ENCODE measurements at places on chromosomes 6 and 20. TPM values are rescaled to one million over a fixed set of nuclear protein-coding genes. Genes with fewer than 3 reads are reported as not detected.

GRCh38 chr20:11852811-11853210, 64.9 kb upstream of the BTBD3 start:
- DNase-seq: no peak

The PKIB gene
- polyA plus RNA-seq: 1.1 TPM

DNA sequence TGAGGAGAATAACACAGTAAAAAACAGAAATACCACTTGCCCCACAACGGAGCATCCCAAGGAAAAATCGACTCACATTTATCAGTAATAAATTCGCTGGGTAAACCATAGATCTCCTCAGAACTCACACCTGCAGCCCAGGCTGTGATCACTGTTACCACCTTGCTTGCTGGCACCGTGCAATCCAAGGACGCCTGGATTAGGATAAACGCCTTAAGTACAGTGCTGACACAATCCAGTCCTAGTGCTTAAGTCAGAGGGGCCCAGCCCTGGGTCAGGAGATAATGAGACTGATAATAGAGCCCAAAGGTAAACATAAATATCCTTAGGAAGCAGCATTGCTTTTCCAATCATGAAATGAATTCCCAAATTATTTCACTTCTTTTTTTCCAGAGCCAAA, 62.5 kb downstream of the EPB41L2 start:
- DNase-seq: no peak

The MUC21 gene
- polyA plus RNA-seq: 0.03 TPM

DNA sequence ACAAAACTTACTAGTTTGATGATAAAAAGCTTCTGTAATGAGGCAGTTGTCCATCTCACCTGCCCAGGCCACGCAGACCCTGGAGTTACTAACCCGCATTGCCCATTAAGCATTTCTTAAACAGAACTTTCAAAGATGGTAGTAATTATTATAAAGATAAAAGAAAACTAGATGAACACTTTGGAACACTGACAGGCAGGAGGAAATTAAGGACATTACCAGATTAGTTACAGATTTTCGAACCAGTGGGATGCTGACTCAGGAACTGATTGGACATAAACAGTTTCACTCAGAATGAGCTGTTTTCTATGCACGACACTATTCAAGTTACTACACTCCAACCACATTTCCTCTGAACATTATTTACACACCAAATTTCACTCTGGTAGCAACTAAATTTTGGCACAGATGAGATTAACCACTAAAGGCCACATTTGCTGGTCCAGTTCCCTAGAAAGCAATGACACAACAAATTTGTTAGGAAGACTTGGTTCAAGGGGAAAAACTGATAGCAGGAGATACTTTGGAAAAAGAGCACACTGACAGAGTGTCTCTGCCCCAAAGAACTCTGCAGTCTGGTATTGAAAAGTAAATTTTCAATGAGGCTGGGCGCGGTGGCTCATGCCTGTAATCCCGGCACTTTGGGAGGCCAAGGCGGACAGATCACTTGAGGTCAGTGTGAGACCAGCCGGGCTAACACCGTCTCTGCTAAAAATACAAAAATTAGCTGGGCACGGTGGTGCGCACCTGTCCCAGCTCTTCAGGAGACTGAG, 3.0 kb downstream of the ROMO1 start:
- no peak for DNase-seq

The SLC17A3 gene
- polyA plus RNA-seq: 1.2 TPM

The SLC32A1 gene
- polyA plus RNA-seq: 1.8 TPM

GRCh38 chr6:149483849-149484655, 762 bp downstream of the ZC3H12D start:
- DNase-seq: no peak

The SCUBE3 gene
- polyA plus RNA-seq: 55.8 TPM

GRCh38 chr20:34753706-34754461, 49.7 kb downstream of the TP53INP2 start:
- DNase-seq: no peak

DNA sequence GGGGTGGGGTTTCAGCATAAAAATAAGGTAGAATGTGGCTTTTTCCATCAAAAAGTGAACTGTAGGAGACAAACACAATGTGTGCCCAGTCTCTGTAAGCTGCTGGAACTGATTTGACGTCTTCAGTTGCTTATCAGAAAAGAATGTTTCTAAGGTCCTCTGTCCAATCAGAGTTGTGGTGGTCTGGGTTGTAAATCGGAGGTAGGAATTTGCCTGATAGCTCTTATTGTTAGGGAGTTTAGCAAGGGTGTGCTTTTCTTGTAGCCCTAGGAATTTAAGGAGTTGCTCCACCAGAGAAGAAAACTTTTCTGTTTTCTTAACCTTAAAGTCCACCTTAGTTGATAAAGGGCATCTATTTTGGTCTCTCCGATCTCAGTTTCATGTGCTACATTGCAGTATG, 10.4 kb upstream of the SSTR4 start:
- no peak for DNase-seq

DNA sequence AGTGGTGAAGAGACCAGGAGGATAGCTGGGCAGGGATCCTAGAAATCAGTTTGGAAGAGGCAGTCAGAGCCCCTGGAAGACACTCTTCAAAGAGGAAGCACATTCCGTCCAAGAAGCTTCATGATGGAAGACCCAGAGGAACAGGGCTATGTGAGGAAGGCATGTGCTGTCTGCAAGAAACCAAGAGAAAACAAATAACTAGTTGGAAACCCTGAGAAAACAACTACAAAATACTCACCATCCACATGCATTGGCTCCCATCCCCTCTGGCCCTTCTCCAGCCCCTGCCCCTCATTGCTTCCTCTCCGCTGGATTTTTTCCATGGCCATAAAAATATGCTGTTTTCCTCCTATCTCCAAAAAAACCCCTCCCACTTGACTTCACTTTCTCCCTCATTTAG, 40.9 kb upstream of the SMOC2 start:
- DNase-seq: no peak

GRCh38 chr20:23160536-23161243, 74.6 kb upstream of the CD93 start:
- DNase-seq: no peak

DNA sequence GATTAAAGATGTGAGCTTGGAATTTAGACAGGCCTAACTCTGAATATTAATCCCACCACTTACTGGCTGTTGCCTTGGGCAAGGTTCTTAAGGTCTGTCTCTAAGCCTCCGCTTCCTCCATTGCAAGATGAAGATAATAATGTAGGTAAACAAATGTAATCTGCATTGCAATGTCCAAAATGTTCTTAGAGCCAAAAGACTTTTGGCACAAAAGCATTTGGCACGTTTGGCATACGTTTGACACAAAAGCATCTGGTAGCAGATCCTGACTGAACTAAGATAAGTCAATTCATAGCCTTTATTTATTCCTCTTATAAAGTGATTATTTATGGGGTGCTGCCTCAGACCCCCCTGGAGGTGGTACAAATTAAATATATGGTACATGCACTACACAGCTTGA, 229.9 kb upstream of the STXBP5 start:
- DNase-seq: no peak

GRCh38 chr6:43575105-43575771, 600 bp downstream of the XPO5 start:
- peak; percentile 28 for DNase-seq

GRCh38 chr20:35629427-35630145, 14.0 kb downstream of the SPAG4 start:
- no peak for DNase-seq

The MYB gene
- 4.5 TPM for polyA plus RNA-seq

- DNase-seq: no peak
Measured at GRCh38 chr6:85468326-85468725, 18.4 kb downstream of the NT5E start.

DNA sequence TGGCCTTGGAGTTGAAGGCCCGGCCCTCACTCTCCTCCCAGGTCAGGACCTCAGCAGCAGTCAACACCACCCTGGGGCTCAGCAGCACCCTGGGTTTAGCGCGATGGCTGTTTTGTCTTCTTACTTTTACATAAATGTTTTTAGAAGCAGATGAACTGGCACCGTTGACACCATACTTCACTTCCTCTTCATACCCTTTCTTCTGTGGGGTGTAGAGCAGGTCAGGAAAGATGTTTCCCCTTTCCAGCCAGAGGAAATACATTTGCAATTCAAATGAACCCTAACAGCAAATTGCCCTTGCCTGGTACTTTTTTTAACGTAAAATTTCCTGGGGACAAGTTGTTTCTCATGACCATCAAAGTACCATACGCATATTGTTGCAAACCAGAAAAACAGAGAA, 54.7 kb upstream of the SNX9 start:
- no peak for DNase-seq

Measured in left renal cortex interstitium (tissue), 4 donors.